ENCODE measurements at places on chromosomes 1 and 21. TPM values are rescaled to one million over a fixed set of nuclear protein-coding genes. Genes with fewer than 3 reads are reported as not detected.

FTCD gene
- 0.18 TPM for total RNA-seq

GBP4 gene
- 2.4 TPM for total RNA-seq

MPL gene
- total RNA-seq: not detected

UQCRHL gene
- 13.7 TPM for total RNA-seq

UCHL5 gene
- 27.4 TPM for total RNA-seq

TRIM33 gene
- total RNA-seq: 21.9 TPM

UMODL1 gene
- not detected for total RNA-seq

ZNF648 gene
- total RNA-seq: not detected

RIMS3 gene
- total RNA-seq: 0.09 TPM

ITLN2 gene
- 0.18 TPM for total RNA-seq

ZBED6 gene
- total RNA-seq: 6.6 TPM

CAMK2N1 gene
- 2.8 TPM for total RNA-seq

RORC gene
- total RNA-seq: not detected

PCAT6 gene
- not detected for total RNA-seq

SPRR1B gene
- total RNA-seq: not detected

KRTAP7-1 gene
- total RNA-seq: not detected

RAB7B gene
- total RNA-seq: 0.09 TPM

C1orf185 gene
- not detected for total RNA-seq

RHBDL2 gene
- total RNA-seq: 0.09 TPM

CENPF gene
- 15.2 TPM for total RNA-seq

PBX1 gene
- total RNA-seq: 6.5 TPM

RHOU gene
- 0.27 TPM for total RNA-seq

PKLR gene
- total RNA-seq: not detected

VHLL gene
- total RNA-seq: 0.09 TPM

MYOC gene
- total RNA-seq: not detected

CCDC28B gene
- 18.3 TPM for total RNA-seq

OPTC gene
- total RNA-seq: not detected

DNALI1 gene
- total RNA-seq: 1.5 TPM

LRRC3 gene
- total RNA-seq: 1.2 TPM

MANEAL gene
- total RNA-seq: 0.75 TPM

GALE gene
- 42.7 TPM for total RNA-seq

SYPL2 gene
- total RNA-seq: not detected

GNG4 gene
- total RNA-seq: not detected

SEMA4A gene
- 0.27 TPM for total RNA-seq

DIRAS3 gene
- total RNA-seq: 0.75 TPM

FGR gene
- total RNA-seq: under 0.01 TPM

GJB5 gene
- not detected for total RNA-seq

PCSK9 gene
- under 0.01 TPM for total RNA-seq

OLFML2B gene
- total RNA-seq: 0.28 TPM

ACAP3 gene
- total RNA-seq: 37.0 TPM

IVL gene
- total RNA-seq: not detected

RAB3GAP2 gene
- total RNA-seq: 25.5 TPM

WNT3A gene
- total RNA-seq: not detected

KCNJ15 gene
- 0.18 TPM for total RNA-seq

CACYBP gene
- total RNA-seq: 313 TPM

ATF3 gene
- 2.0 TPM for total RNA-seq

WASF2 gene
- total RNA-seq: 24.7 TPM

KIF2C gene
- 9.9 TPM for total RNA-seq

BCL2L15 gene
- 0.09 TPM for total RNA-seq
